AG04449 (cell line): ENCODE measurements at places on chromosomes 1 and 21.

GRCh38 chr1:192732787-192733186 lies 76.1 kb upstream of the RGS2 start:
- no peak for DNase-seq

DNA sequence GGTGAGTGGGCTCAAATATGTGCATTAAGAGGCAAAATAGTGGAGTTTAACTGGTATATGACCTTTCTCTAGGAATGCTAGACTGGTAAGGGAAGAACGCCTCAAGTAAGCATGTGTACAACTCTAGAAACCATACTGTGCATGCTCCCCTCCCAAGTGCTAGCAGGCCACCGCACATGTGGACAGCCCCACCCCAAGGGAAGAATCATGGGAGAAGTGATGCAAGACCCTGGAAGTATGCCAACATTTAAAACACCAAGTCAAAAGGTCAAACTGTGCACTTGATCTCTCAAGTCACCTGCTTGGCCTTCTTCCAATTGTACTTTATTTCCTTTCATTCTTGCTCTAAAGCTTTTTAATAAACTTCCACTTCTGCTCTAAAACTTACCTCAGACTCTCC lies 120.4 kb downstream of the WDR3 start:
- no peak for DNase-seq

GRCh38 chr1:26317612-26318337 lies at the start of gene CD52:
TSS of gene CD52 (plus strand) at chr1:26317958. CDS start at chr1:26318018, 60 bp downstream.
- DNase-seq = no peak

- no peak for DNase-seq
Observed at GRCh38 chr1:63787875-63788274, 14.1 kb downstream of the ROR1 start.

- no peak for DNase-seq
Observed at GRCh38 chr1:119226913-119227312, 86.5 kb upstream of the WARS2 start.

GRCh38 chr1:185670187-185670627 lies 64.0 kb upstream of the HMCN1 start:
- DNase-seq = no peak

DNA sequence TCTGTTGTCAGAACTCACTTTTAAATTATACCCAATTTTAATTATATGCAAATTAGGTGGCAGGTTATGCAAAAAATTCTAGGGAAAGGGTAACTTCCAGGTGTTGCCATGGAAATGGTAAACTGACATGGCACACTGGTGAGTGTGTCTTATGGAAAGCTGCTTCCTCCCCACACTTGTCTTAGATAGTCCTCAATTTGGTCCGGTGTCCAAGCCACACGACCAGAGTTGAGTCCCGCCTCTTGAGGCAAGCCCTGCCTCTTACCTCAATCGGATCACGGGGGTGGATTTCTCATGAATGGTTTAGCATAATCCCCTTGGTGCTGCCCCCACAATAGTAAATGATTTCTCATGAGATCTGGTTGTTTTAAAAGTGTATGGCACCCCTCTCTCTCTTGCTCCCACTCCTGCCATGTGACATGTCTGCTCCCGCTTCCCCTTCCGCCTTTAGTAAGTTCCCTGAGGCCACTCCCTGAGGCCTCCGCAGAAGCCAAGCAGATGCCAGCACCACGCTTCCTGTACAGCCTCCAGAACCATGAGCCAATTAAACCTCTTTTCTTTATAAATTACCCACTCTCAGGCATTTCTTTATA lies 74.9 kb downstream of the MATN1 start:
- no peak for DNase-seq
